ENCODE measurements at places on chromosomes 4 and X.

GRCh38 chr4:154086247-154086646 lies 297.4 kb upstream of the SFRP2 start:
- DNase-seq = no peak

GRCh38 chrX:42220083-42220482 lies 296.7 kb upstream of the CASK start:
- DNase-seq = no peak

DNA sequence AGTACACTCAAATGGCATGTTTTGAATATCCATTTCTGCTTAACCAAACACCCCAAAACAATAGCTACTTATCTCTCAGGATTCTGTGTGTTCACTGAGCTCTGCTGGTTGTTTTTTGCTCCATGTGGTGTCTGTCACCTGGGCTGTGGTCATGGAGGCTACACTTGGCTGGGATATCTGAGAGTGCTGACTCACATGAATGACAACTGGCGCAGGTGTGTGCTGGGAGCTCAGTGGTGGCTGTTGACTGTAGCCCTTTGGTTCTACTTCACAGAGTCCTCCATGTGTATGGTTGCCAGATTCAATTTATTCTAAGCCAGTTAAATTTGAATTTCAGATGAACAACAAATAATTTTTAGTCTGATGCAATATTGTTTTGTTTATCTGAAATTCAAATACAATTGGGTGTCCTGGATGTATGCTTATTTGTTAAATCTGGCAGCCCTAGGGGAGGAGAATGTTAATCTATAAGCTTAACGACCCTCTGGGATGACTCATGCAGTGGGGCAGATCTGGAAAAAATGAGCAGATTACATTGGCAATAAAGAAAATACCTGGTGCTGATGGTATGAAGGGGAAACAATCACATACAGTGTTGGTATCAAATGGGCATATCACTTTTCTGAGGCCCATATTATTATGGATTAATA lies 28.2 kb upstream of the TCEAL4 start:
- DNase-seq = no peak

- no peak for DNase-seq
These were observed 88.2 kb downstream of the GLUD2 start for GRCh38 chrX:121135488-121136207.

DNA sequence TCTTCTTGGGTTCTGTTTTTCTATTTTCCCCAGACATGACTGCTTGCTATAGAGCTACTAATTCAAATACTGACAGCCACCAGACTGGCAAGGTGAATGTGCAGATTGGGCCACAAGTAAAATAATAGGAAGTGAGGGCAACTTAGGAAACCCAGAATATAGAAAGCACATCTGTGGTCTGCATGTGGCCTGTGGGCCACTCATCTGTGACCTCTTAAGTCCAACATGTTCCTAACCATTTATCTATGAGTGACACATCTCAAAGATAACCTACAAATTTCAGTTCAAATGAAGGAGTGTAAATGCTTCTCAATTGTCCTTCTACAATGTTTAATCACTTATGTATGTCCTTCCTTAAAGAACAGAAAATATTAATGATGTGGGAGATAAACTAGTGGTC lies 128.9 kb downstream of the REELD1 start:
- DNase-seq = no peak

DNA sequence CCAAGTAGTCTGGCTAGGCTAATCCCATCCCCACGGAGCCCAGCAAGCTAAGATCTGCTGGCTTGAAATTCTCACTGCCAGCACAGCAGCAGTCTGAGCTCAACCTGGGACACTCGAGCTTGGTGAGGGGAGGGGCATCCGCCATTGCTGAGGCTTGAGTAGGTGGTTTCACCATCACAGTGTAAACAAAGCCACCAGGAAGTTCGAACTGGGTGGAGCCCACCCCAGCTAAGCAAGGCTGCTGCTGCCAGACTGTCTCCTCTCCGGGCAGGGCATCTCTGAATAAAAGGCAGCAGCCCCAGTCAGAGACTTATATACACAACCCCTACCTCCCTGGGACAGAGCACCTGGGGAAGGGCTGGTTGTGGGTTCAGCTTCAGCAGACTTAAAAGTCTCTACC lies 639.6 kb downstream of the IQCM start:
- DNase-seq = no peak

DNA sequence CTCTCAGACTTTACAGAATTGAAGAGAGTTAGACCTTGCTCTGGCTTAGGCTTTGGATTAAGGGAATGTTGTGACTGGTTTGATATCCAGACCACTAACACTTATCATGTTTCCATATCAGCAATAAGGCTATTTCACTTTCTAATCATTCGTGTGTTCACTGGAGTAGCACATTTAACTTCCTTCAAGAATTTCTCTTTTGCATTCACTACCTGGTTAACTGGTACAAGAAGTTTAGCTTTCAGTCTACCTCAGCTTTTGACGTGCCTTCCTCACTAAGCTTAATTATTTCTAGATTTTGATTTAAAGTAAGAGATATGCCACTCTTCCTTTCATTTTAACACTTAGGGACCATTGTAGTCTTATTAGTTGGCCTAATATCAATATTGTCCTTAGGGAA lies 62.6 kb downstream of the CASP6 start:
- DNase-seq = no peak

- no peak for DNase-seq
These were observed 704.8 kb downstream of the ARAP2 start for GRCh38 chr4:35539404-35540055.

GRCh38 chrX:38859602-38860001 lies 58.3 kb downstream of the MID1IP1 start:
- DNase-seq = no peak

GRCh38 chr4:121479808-121480207 lies 99.0 kb upstream of the QRFPR start:
- no peak for DNase-seq

DNA sequence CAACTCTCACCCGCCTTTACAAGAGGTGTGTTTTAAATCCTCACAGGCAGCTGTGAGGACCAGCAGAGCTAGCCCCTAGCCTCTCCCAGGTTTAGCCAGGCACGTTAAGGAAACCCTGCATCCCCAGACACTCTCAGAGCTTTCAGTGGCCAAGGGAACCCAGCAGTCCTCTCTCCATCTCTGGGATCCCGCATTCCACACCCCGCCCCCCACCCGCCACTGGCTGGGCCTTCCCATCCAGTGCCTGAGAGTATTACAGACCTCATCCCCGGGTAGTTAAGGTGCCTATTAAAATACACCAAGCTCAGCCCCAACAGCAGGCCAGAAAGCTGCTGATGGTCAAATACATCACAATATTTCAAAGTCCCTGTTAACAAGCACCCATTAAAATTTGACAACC lies 256.2 kb downstream of the BCOR start:
- no peak for DNase-seq

DNA sequence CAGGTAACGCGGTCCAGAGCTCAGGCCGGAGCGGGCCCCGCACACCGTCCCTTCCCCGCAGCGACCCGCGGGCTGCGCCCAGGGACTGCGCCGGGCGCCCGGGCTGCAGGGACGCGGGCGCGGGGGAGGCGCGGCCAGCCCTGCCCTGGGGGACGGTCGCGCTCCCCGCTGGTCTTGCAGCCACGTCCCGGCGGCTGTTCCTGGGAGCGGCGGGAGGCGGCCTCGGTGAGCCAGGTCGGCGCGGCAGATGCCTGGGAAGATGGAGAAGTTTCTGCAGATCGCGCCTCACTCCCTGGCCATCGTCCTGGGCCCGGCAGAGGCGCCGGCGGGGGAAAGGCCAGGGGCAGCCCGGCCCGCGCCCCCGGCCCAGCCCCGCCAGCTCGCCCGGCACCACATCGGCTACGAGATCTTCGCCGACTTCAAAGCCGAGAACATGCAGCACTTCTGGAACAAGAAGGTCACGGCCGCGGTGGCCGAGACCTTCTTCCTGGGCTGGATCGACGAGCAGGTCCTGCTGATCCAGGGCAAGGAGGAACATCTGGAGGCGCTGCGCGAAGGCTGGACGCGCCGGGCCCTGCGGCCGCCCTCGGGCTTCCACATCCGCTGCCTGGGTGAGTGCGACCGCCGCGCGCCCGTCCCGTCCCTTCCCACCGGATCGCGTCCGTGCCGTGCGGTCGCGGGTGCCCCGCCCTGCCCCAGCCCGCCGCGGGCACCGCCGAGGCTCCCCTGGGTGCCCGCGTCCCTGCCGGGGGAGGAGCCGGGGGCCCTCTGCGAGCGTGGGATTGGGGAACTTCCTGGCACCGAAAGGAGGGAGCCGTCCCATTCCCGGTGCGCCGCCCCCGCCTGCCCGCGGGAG lies 107.4 kb upstream of the STOX2 start:
- no peak for DNase-seq

- no peak for DNase-seq
These were observed 4.8 kb upstream of the GAR1 start for GRCh38 chr4:109810552-109811387.

- no peak for DNase-seq
These were observed 705.5 kb downstream of the ARAP2 start for GRCh38 chr4:35538807-35539206.

- no peak for DNase-seq
These were observed 16.6 kb upstream of the CXCL3 start for GRCh38 chr4:74055096-74055495.

GRCh38 chr4:29037501-29037900 lies 1682.7 kb upstream of the PCDH7 start:
- DNase-seq = no peak

DNA sequence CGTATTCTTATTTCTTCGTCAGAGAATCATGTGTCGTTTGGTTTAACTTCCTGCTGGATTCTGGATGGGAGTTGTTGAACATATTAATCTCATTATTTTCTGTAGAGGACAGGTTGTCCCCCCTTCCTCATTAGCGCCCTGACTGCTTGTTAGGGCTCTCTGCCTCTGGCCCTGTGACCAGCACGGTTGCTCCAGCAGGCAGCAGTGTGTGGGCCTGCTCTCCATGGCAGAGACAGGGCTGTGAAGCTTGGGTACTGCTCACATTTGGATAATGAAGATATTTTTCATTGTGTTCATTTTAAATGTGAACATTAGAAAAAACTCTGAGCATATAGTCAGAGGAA lies 102.7 kb downstream of the KLHL8 start:
- DNase-seq = no peak

DNA sequence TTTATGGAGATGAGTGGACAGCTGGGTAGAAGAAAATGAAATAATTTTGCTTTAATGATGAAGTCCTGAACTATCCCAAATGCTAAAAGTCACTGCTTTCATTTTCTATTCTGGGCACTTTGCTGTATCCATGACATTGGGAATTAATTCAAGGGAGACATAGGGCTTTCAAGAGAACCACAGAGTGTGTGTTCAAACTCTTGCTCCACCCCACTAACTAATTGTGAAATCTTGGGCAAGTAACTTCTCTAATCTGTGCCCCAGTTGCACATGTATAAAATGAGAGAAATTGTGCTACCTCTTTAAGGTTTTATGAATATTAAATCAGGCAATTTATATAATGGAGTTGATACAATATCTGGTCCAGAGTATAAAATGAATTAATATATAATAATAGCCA lies 1422.0 kb downstream of the ADGRL3 start:
- no peak for DNase-seq

GRCh38 chrX:107700790-107701189 lies 72.5 kb downstream of the PRPS1 start:
- DNase-seq = no peak

DNA sequence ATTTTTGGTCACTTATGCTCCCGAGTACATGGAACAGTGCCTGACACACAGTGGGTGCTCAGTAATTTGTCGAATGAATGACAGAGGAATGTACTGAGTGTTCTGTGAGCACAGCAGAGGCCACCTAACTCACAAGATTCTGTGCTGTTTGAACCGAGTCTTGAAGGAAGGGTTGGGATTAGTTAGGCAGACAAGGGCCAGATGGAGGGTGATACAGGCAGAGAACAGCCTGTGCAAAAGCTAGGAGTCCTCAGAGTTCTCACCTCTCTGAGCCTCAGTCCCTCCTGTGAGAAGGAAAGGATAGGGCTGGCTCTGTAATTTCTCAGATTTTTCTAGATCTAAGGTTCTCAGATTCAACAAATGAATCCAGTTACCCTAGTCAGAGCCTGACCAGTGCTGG lies 108.8 kb downstream of the NHSL2 start:
- no peak for DNase-seq

- no peak for DNase-seq
These were observed 43.8 kb downstream of the GLRA2 start for GRCh38 chrX:14573161-14573560.

- DNase-seq = no peak
These were observed 1149.7 kb downstream of the STPG2 start for GRCh38 chr4:96993560-96993959.

GRCh38 chrX:10246846-10247245 lies 90.1 kb downstream of the CLCN4 start:
- DNase-seq = no peak

- no peak for DNase-seq
These were observed 1.2 kb upstream of the DNAJB14 start for GRCh38 chr4:99947608-99948007.

- DNase-seq = no peak
These were observed 38.5 kb downstream of the HPGD start for GRCh38 chr4:174483792-174484191.

GRCh38 chrX:83416273-83416672 lies 91.8 kb upstream of the POU3F4 start:
- DNase-seq = no peak

GRCh38 chr4:7907142-7907541 lies 32.5 kb downstream of the AFAP1 start:
- no peak for DNase-seq

All from stimulated activated CD8-positive, alpha-beta memory T cell treated with anti-CD3 and anti-CD28 coated beads, Interleukin-4, amount 100 ng/mL, for 1 hour (primary cell).